ENCODE measurements at places on chromosomes 1 and 21.

DNA sequence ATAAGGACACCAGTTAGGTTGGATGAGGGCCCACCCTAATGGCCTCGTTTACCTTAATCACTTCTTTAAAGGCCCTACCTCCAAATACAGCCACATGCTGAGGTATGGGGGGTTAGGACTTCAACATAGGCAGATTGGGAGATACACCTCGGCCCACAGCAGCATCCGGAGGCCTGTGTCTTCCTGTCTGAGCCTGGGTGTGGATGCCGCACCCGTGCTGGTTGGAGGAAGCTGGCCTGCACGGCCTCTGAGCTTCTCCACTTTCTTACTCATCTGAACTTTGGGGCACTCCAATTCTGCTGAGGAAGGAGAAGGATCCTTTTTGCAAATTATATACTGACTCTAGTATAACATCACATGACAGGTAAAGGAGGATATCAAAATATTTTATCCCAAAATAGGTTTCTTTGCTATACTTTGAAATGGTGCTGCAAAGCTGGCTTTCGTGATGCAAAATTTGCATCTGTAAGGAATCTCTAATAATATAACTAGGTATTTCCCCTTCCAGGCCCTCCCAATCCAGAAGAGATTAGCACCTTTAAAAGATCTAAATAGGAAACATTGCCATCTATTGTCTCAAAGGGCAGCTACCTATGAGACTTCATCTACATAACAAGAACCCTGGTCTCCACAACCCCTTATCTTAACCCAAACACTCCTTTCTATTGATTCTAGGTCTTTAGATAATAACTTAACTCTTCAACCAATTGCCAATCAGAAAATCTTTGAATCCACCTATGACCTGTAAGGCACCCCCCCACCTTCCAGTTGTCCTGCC lies 247.6 kb downstream of the KCNJ6 start:
- no peak for DNase-seq

DNA sequence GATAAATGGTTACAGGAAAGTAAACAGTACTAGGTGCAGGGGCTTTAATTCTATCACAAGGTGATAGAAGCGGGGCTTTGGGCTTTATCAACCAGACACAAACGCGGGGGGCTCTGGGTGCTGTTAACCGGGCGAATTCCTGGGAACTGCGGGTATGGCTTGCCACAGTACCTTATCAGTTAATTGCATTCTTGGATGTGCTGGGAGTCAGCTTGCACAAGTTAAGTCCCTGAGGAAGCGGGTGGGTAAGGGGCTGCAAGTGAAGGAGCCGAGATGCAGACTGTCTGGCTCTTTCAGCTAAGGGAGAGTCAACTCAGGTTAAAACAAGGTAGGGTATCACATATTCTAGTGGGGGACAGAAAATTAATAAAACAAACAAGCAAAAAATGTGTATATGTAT lies 661 bp downstream of the GBP4 start:
- no peak for DNase-seq

DNA sequence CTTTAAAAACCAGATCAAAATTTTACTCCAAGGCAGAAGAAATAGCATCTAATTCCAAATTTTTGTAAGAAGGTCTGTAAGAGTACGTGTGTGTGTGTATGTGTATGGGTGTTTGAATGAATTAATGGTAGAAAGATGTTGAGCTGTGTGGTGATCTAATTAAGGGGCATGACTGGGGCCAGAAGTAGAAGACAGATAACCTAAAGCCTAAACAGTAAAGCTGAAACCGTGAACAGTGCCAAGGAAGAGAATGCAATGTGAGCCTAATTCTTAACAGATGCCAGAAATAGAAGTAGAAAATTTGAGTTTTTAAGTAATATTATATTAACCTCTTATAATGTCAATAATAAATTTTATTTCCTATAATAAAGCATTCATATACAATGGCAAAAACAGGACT lies 38.2 kb downstream of the BRINP3 start:
- DNase-seq, result no peak

- DNase-seq, result peak; percentile 69
Observed at GRCh38 chr1:112618721-112619517, at the start of gene ST7L. ST7L (minus strand) TSS chr1:112619141; CDS start chr1:112619113, 28 bp downstream.

GRCh38 chr1:161069731-161070270 lies at the start of gene ARHGAP30:
ARHGAP30 (minus strand) TSS chr1:161069891; CDS start chr1:161069624, 267 bp downstream.
- DNase-seq, result peak; percentile 82

- DNase-seq, result peak; percentile 59
Observed at GRCh38 chr1:156662005-156662799, 15.0 kb downstream of the NES start.

- peak; percentile 84 for DNase-seq
Observed at GRCh38 chr1:205141236-205142101, 19.7 kb upstream of the RBBP5 start.

- no peak for DNase-seq
Observed at GRCh38 chr1:198491596-198491995, 48.9 kb downstream of the ATP6V1G3 start.

GRCh38 chr1:26853156-26853555 lies 9.8 kb upstream of the SFN start:
- peak; percentile 89 for DNase-seq

DNA sequence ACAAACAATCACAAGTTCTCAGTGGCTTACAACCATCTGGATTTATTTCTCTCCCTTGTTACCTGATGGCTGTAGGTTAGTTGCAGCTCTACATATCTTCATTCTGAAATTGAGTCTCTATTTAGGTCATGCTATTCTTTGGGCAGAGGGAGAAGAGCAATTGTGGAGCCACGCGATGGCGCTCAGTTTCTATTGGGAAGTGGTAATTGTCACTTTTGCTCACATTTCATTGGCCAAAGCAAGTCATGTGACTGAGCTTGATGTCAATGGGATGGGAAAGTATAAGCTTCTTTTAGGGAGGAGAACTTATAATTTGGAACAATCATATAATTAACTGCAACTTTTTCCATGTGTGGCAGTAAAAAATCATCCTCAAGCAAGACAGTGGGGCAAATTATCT lies 166.5 kb downstream of the LMO4 start:
- no peak for DNase-seq

DNA sequence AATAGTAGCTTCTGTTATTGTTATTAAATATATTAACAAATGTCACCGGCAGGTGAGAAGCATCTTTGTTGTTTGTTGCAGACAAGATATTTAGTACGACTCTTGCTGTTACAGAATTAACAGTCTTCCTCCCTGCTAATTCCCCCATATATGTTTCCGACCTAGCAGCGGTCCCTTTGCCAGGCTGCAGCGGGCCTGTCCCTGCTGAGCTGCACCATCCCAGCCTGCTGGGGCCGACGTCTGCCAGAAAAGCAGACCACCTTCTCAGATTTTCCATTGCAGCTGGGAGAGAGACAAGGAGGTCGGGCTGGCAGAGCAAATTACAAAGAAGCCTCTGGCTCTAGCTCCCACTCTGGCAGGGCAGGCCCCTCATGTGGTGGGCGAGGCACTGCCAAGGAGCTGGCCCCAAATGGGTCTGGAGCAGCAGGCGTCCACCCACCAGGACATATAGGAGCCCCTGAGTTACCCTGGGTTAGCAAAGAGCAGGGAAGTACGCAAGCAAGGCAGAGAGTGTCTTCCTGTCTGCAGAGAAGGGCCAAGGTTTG lies 142.7 kb downstream of the FOXD2 start:
- DNase-seq, result no peak

DNA sequence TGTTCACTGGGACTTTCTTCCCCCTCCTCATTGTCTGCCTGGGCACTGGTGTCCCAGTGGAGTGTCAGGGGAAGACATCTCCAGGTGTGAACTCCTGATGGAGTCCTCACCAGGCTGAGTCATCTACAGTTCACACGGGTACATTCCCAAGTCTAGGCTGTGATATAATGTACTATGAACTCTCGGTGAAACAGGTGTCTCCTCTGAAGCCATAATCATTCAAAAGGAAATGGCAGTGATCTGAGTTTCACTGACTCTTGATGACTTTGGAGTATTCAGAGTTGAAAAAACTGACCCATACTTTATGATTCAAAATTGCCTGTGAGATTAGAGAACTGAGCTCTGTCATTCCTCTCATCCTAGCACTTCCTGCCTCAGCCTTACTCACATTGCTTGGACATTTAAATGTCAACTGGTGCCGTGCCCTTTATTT lies 9.1 kb downstream of the LAMC2 start:
- DNase-seq, result peak; percentile 25

GRCh38 chr1:9448132-9449109 lies 90.8 kb upstream of the SLC25A33 start:
- no peak for DNase-seq
